ENCODE measurements at places on chromosomes 6 and 20. TPM values are rescaled to one million over a fixed set of nuclear protein-coding genes. Genes with fewer than 3 reads are reported as not detected.
A peak's percentile ranks its signal among the peaks of the same experiment; 100 is the strongest.

DNA sequence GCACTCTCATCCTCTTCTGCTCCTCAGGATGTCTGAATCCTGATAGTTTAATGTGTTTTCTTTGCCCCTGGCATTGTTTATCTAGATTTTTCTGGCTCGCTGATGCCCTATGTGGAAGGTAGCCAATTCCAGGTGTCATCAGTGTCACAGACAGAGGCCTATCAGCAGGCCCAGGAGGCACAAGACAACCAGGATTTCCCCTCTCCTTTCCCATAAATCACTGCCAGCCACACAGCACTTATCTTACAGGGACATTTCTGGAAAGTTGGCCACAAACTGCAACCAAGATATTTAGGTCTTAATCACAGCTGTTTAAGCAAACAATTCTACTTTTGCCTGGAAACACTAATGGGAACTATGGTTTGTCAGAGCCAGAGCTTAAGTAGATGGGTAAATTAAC, 28.1 kb downstream of the ADGRF5 start:
- H3K27ac ChIP-seq, result no peak overlapping the region
- no peak for DNase-seq
- no peaks in the 10 kb centered on the region for H3K27me3 ChIP-seq
- H3K4me1 ChIP-seq, result no peaks in the 10 kb centered on the region
- H3K4me3 ChIP-seq, result no peak overlapping the region
- H3K36me3 ChIP-seq, result no peaks in the 10 kb centered on the region

GRCh38 chr6:167791091-167791779, 35.5 kb upstream of the AFDN start:
- H3K4me1 ChIP-seq, result no peaks in the 10 kb centered on the region
- no peak overlapping the region for H3K4me3 ChIP-seq
- DNase-seq, result no peak
- no peaks in the 10 kb centered on the region for H3K36me3 ChIP-seq

TMC2 gene
- not detected for total RNA-seq

ANGPT4 gene
- total RNA-seq, result 0.19 TPM

TBXT gene
- total RNA-seq, result not detected

DNA sequence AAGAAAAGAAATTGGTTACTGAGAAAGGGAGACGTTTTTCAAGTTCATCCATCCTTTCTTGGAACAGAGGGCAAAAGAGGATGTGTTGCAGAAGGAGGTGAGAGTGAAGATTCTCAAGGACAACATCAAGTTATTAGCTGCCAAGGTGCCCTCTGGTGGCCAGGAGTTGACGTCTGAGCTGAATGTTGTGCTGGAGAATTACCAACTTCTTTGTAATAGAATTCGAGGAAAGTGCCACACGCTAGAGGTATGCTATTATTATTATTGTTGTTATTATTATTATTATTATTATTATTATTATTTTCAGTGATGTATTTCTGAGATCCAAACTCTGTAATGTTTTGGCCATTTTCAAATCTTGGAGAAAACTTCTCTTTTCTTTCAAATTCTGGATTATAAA, 197.0 kb downstream of the UTRN start:
- H3K27ac ChIP-seq, result no peak overlapping the region
- H3K4me1 ChIP-seq, result peaks cover 7% of the 10 kb centered on the region
- H3K4me3 ChIP-seq, result no peak overlapping the region
- H3K27me3 ChIP-seq, result no peaks in the 10 kb centered on the region
- DNase-seq, result peak; percentile 89
- H3K36me3 ChIP-seq, result no peaks in the 10 kb centered on the region

DNA sequence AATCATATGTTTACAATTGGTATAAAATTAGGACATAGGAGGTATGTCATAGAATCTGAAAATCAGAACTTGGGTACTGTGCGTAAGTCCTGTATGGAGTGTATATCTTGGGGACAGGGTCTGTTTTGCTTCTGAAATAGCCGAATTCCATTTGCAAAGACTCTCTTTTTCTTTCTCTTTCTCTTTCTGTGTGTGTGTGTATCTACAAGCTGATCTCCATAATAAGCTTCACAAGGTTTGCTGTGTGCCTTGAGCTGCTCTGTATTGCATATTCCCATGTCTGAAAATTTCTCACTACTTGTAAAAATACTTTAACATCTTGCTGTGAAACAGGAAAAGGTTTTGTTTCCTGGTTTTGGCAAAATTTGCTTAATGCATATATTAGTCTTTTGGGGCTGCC, 29.5 kb downstream of the STX11 start:
- H3K4me1 ChIP-seq, result no peaks in the 10 kb centered on the region
- H3K27me3 ChIP-seq, result no peaks in the 10 kb centered on the region
- no peak for DNase-seq
- H3K27ac ChIP-seq, result no peak overlapping the region
- H3K36me3 ChIP-seq, result no peaks in the 10 kb centered on the region

ITPA gene
- total RNA-seq, result 31.1 TPM

C20orf96 gene
- 4.6 TPM for total RNA-seq

DNA sequence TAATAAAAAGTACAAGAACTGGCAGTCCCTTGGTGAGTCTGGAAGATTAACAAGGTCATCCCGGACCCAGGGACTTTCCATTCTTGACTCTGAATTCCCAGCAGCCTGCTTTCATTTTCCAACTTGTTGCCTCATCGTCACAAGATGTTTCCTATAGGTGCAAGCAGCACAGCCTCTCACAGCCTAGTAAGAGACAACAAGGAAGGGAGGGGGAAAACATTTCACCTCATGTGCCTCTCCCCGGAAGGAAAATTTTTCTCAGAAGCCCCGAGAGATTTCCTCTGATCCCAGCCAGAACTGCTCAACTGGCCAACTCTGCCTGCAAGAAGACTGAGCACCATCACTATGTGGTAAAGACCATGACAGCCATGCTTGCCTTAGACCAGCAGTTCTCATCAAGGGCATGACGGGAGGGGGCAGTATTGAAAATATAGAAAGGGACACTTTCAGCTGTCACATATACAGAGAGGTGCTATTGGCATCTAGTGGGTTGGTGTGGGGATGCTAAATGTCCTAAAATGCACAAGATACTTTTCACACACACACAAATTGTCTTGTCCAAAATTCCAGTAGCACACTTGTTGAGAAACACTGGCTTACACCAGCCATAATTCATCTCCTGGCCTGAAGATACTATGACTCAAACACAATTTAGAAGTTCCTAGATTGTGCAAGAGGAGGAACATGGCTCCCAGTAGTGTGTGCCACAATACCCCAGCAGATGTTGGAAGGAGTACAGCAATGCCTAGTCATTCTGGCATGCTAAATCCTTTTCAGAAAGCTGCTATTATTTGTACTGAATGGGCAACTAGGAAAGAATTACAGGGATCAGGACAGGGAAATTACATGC, 10.8 kb upstream of the WTAP start:
- peaks cover 5% of the 10 kb centered on the region for H3K4me1 ChIP-seq
- H3K27ac ChIP-seq, result peak overlapping the region; percentile 79
- H3K36me3 ChIP-seq, result no peaks in the 10 kb centered on the region
- peak; percentile 63 for DNase-seq

TP53RK gene
- 9.4 TPM for total RNA-seq

- H3K4me3 ChIP-seq, result no peak overlapping the region
- no peaks in the 10 kb centered on the region for H3K36me3 ChIP-seq
- H3K27ac ChIP-seq, result no peak overlapping the region
- H3K4me1 ChIP-seq, result no peaks in the 10 kb centered on the region
- H3K27me3 ChIP-seq, result no peaks in the 10 kb centered on the region
Observed at GRCh38 chr20:60581606-60582115, 623.4 kb downstream of the CDH26 start.

GRCh38 chr6:30037182-30037788, 23.8 kb upstream of the POLR1H start:
- H3K4me1 ChIP-seq, result no peaks in the 10 kb centered on the region
- H3K4me3 ChIP-seq, result no peak overlapping the region
- no peaks in the 10 kb centered on the region for H3K36me3 ChIP-seq
- DNase-seq, result no peak
- H3K27me3 ChIP-seq, result no peaks in the 10 kb centered on the region

DNA sequence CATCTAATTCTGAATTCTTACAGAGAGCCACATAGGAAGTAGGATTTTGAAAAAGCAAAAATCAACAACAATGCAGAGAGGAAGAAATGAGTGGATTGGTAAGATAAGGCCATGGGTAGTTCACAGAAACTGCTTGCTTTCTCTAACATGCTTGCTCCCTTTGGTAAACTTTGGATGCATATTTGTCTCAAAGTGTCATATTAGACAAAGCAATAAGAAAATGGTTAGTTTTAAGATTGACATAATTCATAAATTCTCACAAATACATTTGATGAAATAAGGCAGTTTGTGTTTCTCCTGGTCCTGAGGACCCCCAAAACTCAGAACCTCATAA, 31.7 kb downstream of the UTRN start:
- no peak overlapping the region for H3K27ac ChIP-seq
- no peak for DNase-seq
- H3K4me1 ChIP-seq, result peaks cover 3% of the 10 kb centered on the region
- H3K4me3 ChIP-seq, result no peak overlapping the region

Measured in aorta (tissue), 5 donors.